NCI-H1436 (cell line): ENCODE measurements at places on chromosomes 6 and 20.

GRCh38 chr6:79672631-79673111 lies 41.5 kb downstream of the SH3BGRL2 start:
- DNase-seq, result peak; percentile 5

GRCh38 chr20:39289831-39290230 lies 327.7 kb downstream of the DHX35 start:
- DNase-seq, result no peak

GRCh38 chr6:117482240-117483003 lies at the start of gene DCBLD1:
Gene DCBLD1, plus strand, starts transcription at chr6:117482674. Its CDS starts 108 bp downstream, at chr6:117482782.
- DNase-seq, result no peak

DNA sequence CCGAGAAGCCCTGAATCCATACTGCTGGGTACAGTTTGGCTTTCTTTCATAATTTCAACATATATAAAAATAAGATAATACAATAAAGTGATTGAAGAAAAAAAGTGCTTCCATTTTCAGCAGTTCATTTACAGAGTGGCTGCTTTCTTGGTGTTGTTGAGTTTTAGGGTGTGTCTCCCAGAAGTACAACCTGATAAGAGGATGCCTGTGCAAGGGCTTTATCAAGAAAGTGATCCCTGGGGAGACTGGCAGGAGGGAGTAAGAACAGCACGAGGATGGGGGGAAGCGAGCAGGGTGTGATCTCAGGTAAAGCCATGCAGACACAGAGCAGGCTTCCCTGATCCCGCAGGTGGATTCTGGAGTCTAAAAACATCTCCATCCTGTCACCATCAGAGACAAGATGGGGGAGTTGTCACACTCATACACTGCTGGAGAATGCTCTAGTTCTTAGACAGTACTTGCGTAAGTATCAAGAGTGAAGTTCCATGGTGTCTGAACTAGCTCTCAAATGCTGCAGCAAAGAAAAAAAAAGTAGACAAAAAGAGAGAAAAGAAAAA lies 395.9 kb downstream of the CDH26 start:
- no peak for DNase-seq

DNA sequence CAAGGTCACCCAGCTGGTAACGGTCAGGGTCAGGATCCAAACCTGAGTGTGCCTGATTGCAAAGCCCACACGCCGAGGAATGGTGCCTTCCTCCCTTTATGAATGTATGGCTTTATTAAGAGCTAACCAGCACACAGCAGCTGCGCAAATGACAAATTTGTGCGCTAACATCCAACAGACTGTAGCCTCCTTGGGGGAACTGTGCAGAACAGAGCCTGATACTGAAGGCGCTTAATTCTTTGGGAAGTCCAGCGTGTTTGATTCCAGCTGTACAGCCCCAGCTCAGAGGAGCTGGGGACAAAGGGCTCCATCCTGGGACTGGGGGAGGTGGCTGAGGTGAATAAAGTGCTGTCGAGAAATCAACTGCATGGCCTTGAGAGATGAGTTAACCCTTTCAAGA lies 75.7 kb upstream of the JARID2 start:
- DNase-seq, result no peak

DNA sequence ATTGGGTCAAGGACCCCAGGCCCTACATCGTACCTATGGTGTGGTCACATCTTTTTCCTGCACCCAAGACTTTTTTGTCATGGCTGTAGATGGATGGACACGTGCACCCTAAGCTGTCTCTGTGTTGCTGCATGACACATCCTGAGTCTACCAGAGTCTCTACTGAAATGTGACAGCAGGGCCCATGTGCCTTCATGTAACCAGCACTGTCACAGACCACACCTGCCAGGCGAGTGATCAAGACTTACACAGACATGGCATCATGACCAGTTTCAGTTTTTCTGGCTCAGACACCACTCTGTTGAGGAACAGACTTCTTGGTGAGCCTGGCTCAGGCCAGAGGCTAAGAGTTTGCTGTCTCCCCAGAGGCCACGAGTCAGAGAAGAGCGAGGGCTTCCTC lies 7.6 kb downstream of the PRND start:
- DNase-seq, result no peak

DNA sequence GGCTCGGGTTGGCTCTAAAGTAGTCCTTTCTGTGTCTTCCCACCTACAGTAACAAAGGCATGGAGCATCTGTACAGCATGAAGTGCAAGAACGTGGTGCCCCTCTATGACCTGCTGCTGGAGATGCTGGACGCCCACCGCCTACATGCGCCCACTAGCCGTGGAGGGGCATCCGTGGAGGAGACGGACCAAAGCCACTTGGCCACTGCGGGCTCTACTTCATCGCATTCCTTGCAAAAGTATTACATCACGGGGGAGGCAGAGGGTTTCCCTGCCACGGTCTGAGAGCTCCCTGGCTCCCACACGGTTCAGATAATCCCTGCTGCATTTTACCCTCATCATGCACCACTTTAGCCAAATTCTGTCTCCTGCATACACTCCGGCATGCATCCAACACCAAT lies 291.2 kb downstream of the ESR1 start:
- DNase-seq, result no peak

- DNase-seq, result no peak
Measured at GRCh38 chr20:52945268-52945667, 26.9 kb upstream of the TSHZ2 start.

GRCh38 chr6:158970640-158971275 lies 29.2 kb downstream of the RSPH3 start:
- no peak for DNase-seq

DNA sequence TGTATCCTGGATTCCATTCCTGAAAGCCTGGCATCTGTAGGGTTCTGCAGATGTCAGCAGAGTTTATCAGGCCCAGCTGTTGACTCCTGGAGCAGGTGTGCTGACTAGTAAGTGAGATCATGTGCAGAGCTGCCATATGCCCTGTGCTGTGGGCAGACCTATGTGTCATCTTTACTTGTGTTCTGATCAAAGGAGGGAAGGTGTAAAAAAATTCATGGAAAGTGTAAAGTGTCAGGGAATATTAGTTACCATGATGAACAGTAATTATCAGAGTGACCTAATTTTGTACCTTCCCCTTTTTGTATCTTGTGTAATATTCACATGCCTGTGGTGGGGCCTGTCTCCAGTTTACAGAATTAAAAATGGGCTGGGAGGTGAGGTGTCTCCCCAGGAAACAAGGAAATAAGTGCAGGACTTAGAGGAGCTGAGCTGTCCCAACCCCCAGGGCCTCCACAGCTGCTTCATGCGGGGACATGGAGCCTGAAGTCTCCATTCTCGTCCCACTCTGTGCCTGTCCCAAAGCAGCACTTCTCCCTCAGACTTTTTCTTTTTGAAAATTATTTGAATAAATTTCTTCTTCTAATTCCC lies 148.2 kb upstream of the GGTLC1 start:
- no peak for DNase-seq

DNA sequence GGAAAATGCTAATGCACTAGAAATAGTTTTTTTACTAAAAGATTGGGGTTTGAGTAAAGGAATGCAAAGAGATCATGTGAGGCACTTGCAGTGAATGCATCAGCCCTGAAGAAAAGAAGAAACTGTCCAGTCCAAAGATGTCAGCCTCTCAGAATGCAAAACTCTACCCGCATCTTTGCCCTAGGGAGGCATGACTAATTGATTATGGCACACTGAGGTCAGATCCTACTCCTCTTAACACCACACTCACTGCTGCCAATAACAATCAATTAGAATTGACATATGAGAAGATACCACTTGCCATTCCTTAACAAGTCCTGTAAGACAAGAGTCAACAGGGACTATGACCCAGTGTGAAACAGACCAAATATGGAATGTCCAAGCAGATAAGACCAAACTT lies 262.3 kb upstream of the PLN start:
- no peak for DNase-seq

DNA sequence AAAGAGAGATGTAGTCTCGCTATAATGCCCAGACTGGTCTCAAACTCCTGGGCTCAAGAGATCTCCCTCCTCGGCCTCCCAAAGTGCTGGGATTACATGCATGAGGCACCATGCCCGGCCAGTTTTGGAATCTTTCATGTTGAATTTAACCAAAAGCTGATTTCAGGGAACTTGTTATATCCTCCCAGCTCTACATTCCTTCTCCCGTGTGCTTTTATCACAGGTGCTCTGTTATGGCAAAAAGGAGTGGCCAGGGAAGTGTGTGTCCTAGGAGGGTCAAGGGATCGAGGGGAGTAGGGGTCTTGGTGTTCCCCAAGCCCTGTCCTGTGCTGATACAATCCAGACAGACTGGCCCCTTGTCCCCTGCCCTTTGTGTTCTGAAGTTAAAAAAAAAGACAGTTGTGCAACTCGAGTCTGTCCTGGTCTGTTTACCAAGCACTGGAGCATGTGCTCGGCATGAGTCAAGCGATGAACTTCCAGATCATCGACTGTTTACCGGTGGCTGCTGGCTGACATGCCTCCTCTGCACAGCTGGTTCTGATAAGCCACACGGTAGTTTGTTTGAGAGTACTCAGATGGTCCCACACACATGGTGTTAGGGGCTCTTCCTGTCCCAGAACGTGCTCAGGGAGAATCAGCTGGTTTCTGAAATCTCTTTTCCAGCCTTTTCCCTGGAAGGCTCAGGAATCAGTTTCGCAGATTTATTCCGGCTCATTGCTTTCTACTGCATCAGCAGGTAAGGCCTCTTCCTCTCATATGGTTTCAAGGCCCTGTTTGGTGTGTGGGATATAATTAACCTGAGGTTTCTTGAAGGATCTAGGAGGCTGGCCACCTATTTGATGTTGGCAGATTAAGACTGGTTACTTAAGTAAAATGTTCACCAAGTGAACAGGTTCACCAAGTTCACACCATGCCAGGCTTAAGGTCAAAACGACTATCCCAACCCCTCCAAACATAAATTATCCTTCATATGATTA lies 52.6 kb upstream of the NAA20 start:
- no peak for DNase-seq

DNA sequence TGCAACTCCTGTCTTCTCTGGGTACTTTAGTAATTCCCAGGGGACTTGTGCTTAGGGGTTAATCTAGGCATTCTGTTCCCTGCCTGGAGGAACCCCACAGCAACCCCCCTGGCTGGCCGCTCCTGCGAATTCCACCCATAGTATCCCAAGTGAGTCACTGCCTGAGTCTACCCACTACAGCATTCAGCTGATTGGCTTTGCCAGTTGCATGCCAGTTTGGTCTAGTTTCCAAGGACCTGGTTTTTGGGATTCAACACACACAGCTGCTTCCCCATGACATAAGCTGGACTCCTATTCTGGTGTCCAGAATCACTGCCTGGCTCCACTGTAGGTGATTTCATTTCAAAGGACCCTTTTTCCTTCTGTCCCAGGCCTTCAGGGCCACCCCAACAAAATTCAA lies 40.3 kb downstream of the PLCG1 start:
- no peak for DNase-seq

DNA sequence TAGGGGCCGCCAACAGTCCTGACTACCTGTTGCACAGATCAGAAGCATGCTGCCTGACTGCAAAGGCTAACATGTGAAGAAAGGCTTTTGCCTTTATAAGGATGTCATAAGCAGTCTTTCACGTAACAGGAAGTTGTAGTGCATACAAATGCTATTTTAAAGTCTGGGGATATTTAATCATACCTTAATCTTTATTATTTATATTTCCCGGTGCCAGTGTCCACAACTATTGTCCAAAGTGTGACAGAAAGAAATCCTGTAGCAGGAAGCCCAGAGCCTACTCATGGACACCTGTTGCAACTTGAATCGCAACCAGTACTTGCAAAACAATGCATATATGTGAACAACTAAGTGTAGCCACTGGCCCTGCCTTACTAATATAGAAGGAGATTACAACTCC lies 235.8 kb downstream of the ALDH8A1 start:
- no peak for DNase-seq

GRCh38 chr6:89085409-89086205 lies 5.1 kb downstream of the PNRC1 start:
- DNase-seq, result no peak

DNA sequence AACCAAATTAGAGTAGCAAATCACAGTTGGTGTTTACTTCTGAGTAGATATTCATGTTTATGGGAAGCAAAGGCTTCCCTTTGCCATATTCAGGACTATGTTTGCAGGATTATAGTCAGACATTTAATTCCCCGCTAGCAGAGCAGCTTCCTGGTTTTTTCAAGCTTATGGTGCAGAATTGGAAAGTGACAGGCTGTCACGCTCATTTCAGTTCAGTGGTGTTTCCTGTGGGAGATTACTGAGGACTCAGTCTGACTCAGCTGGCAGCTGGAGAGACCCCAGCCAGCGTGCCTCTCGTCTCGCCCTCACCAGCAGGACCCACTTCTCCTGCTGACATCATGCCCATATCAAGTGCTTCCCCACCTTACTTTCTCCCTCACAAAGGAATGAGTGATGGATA lies 85.1 kb downstream of the LYRM2 start:
- no peak for DNase-seq

GRCh38 chr6:106334646-106335448 lies 9.3 kb upstream of the ATG5 start:
- DNase-seq, result peak; percentile 15

DNA sequence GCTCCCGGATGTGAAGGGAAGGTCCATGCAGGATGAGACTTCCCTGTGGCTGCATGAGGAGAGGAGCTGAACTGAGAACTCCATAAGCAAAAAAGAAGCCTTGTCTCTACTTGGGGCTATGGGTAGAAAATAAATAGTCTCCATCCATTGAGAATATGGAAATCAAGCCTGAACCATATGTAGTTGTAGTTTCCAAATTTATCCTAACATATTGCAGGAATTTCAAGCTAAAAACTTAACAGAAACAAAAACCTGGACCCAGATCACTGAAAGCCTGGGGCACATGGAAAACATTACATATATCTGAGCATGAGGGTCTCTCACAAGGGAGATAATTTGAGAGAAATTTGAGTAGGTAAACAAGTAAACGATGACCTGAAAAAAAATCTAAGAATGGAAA lies 94.9 kb upstream of the C6orf118 start:
- no peak for DNase-seq

DNA sequence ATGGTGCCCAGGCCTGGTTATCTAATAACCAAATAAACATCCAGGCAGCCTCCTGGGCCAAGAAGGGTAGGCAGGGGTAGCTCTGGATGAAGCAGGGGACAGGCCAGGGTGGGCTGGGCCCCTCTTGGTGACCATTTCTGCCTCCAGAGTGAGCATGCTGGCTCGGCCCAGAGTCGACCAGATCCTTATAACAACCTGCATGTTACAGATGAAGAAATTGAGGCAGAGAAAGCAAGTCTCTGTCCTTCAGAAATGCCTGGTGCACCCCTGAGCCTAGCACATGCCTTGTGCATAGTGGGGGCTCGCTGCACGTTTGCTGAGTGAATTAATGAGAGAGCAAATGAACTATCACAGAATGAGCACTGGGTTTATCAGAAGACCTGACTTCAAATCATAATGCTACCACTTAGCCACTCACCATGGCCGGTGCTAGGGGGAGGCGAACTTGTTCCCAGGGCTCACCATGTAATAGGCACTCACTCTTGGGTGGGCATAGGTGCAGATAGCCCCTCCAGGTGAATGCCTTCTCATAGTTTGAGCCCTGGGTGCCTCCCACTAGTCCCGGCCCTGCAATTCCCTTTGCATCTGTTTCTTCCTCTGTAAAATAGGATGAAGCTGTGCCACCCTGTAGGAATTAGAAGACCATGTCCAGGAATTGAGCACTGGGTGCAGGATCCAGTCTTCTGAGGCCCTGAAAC lies 3.8 kb upstream of the APCDD1L start:
- no peak for DNase-seq
